ENCODE measurements at places on chromosomes 5 and 9. TPM values are rescaled to one million over a fixed set of nuclear protein-coding genes. Genes with fewer than 3 reads are reported as not detected.
A peak's percentile ranks its signal among the peaks of the same experiment; 100 is the strongest.

GRCh38 chr5:97980291-97980690, 793.2 kb upstream of the RGMB start:
- H3K27ac ChIP-seq = no peak overlapping the region
- no peak overlapping the region for H3K4me3 ChIP-seq
- H3K36me3 ChIP-seq = no peaks in the 10 kb centered on the region
- no peak for DNase-seq
- 0 out of 2 replicates have a peak, but pooled peaks cover under 1% of the 10 kb centered on the region for H3K4me1 ChIP-seq

GRCh38 chr5:91443761-91444467, 60.8 kb upstream of the ARRDC3 start:
- no peaks in the 10 kb centered on the region for H3K36me3 ChIP-seq
- H3K4me3 ChIP-seq = no peak overlapping the region
- H3K4me1 ChIP-seq = peaks cover 16% of the 10 kb centered on the region
- DNase-seq = peak; percentile 8

GRCh38 chr5:102920762-102921161, 165.7 kb downstream of the PAM start:
- no peak overlapping the region for H3K4me3 ChIP-seq
- no peak overlapping the region for H3K27ac ChIP-seq
- H3K4me1 ChIP-seq = peaks cover 37% of the 10 kb centered on the region
- H3K36me3 ChIP-seq = no peaks in the 10 kb centered on the region
- no peaks in the 10 kb centered on the region for H3K27me3 ChIP-seq

ENTREP1 gene
- not detected for total RNA-seq

DNA sequence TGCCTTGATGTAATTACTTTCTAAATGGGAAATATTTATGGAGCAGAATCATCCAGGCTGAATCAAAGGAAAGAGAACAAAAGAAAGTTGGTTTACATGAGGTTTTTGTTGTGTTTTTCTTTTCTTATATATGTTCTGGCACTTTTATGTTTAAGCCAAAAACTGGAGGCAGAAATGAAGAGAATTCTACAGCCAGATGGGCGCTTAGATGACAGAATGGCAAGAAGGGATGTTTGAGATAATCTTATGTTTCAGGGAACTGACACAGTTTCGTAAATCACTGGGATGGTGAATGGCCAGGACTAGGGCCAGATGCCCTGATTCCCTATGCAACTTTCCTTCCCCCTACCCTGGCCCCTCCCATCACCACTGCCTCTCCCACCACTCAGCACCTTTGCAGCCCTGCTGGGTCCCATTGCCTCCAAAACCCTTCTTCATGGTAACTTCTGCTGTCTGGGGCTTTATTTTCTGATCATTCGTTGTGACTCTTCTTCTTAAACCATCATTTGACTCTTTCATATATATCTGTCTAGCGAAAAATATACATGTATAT, 111.8 kb downstream of the EFNA5 start:
- H3K27me3 ChIP-seq = peaks cover 41% of the 10 kb centered on the region
- no peak overlapping the region for H3K27ac ChIP-seq
- no peaks in the 10 kb centered on the region for H3K36me3 ChIP-seq
- DNase-seq = no peak

OLFML2A gene
- 0.38 TPM for total RNA-seq

GRCh38 chr9:33234511-33235467, 5.2 kb upstream of the SPINK4 start:
- H3K27me3 ChIP-seq = no peaks in the 10 kb centered on the region
- peak; percentile 40 for DNase-seq
- H3K27ac ChIP-seq = no peak overlapping the region
- no peak overlapping the region for H3K4me3 ChIP-seq

DNA sequence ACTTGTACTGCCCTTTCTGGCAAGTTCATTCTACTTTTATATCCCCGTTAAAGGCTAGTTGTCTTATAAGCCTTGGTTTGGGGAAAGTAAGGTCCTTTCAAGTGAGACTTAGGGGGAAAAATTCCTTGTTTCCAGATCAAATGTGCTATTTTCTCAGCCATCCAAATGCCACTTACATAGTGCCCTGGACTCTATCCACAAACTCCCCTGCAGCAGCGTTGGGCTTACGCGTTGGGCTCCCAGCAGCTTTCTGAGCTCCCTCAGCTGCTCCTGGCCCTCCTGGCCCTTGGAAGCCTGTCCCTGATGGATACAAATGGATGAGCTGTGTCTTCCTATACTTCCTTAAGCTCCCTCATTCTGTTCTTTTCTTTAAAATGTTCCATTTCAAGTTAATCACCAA, 279.2 kb upstream of the PANK3 start:
- H3K36me3 ChIP-seq = no peaks in the 10 kb centered on the region
- peaks cover 5% of the 10 kb centered on the region for H3K4me1 ChIP-seq
- H3K27me3 ChIP-seq = no peaks in the 10 kb centered on the region
- DNase-seq = no peak

BTNL8 gene
- not detected for total RNA-seq

- no peak overlapping the region for H3K27ac ChIP-seq
- H3K4me3 ChIP-seq = no peak overlapping the region
- H3K27me3 ChIP-seq = no peaks in the 10 kb centered on the region
- H3K36me3 ChIP-seq = no peaks in the 10 kb centered on the region
- no peak for DNase-seq
Measured at GRCh38 chr5:42090162-42090561, 165.1 kb downstream of the FBXO4 start.

DNA sequence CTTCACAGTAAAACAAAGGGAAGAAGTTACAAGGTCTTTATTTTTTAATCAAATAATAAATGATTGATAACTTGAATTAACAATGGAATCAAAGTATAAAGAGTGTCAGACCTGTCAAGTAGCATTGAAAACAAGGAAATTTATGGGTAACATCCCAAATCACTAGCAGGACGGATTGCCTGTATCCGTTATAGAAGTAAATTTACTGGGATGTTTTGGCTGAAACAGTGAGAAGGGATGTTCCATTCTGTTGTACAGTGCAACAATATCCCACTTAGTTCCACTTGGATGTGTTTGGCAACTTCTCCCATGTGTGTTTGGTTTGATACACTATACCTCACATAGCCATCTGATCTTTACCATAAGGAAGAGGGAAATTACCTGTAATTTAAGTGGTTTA, 421.0 kb upstream of the CHD1 start:
- no peaks in the 10 kb centered on the region for H3K4me1 ChIP-seq
- no peak overlapping the region for H3K27ac ChIP-seq
- no peak overlapping the region for H3K4me3 ChIP-seq
- H3K27me3 ChIP-seq = no peaks in the 10 kb centered on the region
- no peaks in the 10 kb centered on the region for H3K36me3 ChIP-seq

DNA sequence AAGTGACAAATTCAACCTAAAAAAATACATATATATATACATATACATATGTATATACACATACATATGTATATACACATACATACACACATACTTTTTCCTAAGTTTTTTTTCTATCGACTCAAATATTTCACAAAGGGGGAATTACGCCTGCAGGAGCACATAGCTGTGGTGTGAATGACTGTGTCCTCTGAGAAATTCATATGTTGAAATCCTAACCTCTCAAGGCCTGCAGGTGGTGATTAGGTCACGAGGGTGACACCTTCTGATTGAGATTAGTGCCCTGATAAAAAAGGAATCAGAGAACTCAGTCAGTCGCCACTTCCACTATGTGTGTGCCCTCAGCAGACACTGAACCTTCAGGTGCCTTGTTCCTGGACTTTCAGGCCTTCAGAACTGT, 248.7 kb downstream of the SEMA5A start:
- H3K36me3 ChIP-seq = no peaks in the 10 kb centered on the region
- no peak for DNase-seq
- no peaks in the 10 kb centered on the region for H3K27me3 ChIP-seq
- H3K27ac ChIP-seq = no peak overlapping the region
- H3K4me3 ChIP-seq = no peak overlapping the region
- H3K4me1 ChIP-seq = no peaks in the 10 kb centered on the region

DNA sequence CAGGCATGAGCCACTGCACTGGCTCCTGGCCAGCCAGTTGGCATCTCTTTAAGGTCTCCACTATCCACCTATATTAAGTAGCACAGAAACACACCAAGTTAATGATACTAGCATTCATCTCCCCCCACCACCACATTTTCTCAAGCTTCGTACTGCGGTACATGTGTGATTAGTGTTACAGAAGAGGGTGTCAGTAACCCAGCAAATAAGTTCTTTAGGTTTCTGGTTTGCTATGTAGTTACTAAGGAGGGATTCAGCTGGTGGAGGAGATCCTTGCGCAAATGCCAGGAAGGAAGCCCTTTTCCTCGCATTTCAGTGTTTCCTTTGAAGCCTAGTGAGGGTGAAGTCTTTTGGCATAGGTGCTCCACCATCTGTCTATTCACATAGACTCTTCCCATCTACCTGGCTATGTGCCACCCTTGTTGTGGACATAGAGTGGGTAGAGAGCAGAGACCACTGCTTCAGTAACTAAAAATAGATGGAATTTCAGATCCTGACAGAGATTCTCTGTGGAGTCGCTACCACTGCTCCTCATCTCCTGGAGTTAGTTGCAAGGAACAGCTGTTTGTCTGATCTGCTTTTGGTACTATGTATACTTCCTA, 16.7 kb downstream of the UBE2D2 start:
- no peaks in the 10 kb centered on the region for H3K36me3 ChIP-seq
- no peaks in the 10 kb centered on the region for H3K27me3 ChIP-seq
- DNase-seq = no peak
- H3K27ac ChIP-seq = no peak overlapping the region
- no peak overlapping the region for H3K4me3 ChIP-seq
- no peaks in the 10 kb centered on the region for H3K4me1 ChIP-seq

DNA sequence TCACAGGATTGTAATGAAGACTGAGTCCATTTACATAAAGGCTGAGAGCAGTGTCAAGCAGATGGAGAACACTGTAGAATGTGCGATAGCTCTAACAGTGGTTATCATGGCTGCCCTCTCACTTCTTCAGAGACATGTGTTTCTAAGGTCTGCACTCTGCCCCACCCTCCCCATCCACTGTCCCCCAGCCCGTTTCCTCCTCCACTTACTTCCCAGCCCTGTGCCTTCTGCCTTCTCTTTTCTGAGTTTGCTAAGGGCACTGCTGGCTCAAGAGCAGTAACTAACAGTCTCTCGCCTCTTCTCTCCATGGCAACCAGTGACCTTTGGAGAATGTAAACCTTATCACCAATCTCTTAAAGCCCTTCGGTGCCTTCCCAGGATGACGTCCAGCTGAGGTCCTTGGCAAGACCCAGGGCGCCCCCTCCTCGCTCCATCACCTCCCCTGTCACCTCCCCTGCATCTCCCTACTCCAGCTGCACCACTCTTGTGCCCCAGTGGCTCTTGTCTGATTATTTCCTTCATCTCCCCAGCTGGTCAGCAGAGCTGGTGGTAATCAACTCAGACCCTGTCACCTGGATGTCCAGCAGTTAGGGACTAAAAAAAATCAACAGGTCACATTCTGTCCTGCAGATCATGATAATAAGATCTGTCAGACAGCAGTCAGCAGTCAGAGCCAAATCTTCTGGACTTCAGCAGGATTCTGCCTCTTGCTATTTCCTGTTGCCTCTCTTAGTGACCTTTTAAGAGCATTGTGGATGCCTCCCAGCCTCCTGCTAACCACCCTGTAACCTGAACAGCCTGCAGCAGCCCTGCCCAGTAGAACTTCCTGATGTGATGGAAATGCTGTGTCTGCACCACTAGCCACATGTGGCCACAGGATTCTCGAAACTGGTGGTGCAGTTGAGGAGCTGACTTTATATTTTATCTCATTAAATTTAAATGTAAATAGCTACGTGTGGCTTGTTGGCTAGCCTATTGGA, 9.0 kb downstream of the FXN start:
- no peak overlapping the region for H3K27ac ChIP-seq
- peak; percentile 19 for DNase-seq
- H3K36me3 ChIP-seq = no peaks in the 10 kb centered on the region
- no peaks in the 10 kb centered on the region for H3K27me3 ChIP-seq

DNA sequence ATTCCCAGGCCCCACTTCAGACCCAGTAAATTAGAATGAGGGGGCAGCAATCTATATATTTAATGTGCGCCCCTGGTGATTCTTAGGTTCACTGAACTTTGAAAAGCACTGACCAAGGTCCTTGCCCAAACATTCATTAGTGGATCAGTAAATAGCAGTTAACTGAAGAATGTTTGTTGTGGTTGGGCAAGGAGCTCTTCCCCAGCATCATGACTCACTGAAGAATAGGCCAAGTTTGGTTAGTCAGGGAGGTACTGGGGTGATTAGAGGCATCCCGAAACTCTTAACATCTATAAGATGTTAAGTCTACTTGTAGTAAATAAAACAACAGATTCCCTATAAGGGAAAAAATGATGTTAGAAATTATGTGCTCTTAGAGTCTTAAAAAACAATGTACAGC, 833 bp upstream of the MROH2B start:
- no peaks in the 10 kb centered on the region for H3K4me1 ChIP-seq
- H3K27me3 ChIP-seq = no peaks in the 10 kb centered on the region
- H3K4me3 ChIP-seq = no peak overlapping the region
- no peaks in the 10 kb centered on the region for H3K36me3 ChIP-seq
- H3K27ac ChIP-seq = no peak overlapping the region
- DNase-seq = peak; percentile 46

SNAPC4 gene
- total RNA-seq = 8.2 TPM

Measured in GM23248 (cell line).